Effector memory CD8-positive, alpha-beta T cell (primary cell): ENCODE measurements at places on chromosomes 4 and X.

- no peak for DNase-seq
Measured at GRCh38 chr4:104022226-104022625, 302.4 kb upstream of the TACR3 start.

GRCh38 chrX:2183193-2183725, 317.5 kb downstream of the DHRSX start:
- no peak for DNase-seq

DNA sequence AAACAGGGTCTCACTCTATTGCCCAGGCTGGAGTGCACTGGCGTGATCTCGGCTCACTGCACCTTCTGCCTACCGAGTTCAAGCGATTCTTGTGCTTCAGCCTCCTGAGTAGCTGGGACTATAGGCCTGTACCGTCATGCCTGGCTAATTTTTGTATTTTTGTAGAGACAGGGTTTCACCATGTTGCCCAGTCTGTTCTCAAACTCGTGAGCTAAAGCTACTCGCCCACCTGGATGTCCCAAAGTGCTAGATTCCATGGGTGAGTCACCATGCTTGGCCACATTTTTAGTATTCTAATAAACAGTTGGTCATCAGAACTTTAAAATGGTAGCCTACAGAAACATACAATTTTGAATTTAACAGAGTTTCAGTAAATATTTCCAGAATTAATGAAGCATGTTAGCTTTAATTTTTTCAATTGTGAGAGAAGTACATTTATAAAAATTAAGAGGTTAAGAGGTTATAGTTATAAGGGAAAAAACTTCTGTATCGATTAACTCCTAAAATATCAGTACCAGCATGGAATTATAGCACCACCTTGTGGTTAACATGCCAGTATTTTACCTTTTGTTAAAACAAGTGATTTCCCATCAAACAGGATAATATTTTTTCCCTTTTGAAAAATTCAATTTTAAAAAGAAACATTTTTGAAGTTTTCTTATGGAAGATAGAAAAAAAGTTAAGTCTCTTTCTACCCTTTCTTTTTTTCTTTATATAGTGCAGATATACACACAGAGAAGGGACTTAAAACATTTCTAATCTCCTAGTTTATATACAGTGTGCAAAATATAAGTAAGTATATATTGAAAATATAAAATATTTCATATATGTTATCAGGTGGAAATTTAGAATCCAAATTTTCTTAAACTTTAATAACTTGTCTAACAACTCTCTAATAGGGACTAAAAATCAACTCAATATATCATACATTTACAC, 35.4 kb downstream of the CEP44 start:
- DNase-seq, result no peak

DNA sequence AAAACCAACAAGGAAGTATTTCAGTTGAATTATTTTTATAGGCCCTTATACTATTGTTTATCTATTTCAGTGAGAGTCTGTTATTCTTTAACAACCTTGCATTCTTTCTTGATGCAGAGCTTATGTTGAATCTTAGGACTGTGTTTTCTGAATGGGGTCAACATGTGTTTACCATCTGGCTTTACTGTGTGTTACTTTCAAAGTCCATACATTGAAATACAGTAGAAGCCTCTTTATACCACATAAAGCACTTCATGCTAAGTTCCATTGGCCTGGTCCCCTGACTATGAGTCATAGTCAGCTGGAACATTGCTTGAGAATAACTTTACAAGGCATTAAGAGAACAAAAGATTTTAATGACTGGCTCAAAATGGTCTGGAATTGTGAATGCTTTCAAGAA, 152.6 kb downstream of the GASK1B start:
- no peak for DNase-seq

DNA sequence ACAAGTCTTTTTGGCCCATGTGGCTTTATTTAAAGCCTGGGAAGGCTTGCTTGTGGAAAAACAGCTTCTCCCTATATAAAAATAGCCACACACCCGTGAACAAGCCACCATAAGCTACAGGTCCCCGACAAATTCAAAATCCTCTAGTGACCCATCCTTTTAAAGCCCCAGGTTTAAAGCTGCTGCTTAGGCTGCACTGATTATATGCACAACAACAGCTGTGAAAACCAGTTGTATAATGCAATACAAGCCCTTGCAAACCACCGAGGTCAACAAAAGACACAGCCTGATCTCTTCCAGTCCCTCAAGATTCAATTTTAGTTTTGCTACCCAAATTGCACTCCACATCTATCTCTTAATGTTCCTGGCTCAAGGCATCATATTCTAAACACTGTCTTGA, 186.0 kb upstream of the WDFY3 start:
- no peak for DNase-seq

GRCh38 chr4:45122406-45122805, 396.1 kb upstream of the GNPDA2 start:
- no peak for DNase-seq

- DNase-seq, result no peak
Measured at GRCh38 chr4:74308215-74308614, at the start of gene EPGN. TSS of gene EPGN (plus strand) at chr4:74308470. CDS start at chr4:74308534, 64 bp downstream.

DNA sequence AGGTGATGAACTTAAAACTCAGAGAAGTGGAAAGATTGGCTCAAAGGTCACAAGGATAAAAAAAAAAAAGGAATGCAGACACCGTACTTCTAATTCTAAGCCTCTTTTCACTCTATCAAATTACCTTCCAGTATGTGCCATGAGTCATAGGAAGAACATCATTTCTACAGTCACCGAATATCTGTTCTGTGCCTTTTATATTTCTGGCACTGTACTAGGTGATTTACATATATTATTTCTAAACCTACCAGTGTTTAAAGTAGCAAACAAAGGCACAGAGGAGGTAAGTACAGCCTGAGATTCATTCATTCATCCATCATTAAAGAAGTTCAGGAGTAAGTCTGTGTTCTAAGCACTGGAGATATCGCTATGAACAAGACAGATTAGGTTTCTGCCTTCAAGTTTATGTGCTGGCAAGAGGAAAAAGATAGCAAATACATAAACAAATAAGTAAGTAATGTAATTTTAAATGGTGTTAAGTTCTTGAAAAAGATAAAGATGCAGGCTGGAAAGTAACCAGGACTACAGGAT, 65.3 kb downstream of the PALLD start:
- no peak for DNase-seq

DNA sequence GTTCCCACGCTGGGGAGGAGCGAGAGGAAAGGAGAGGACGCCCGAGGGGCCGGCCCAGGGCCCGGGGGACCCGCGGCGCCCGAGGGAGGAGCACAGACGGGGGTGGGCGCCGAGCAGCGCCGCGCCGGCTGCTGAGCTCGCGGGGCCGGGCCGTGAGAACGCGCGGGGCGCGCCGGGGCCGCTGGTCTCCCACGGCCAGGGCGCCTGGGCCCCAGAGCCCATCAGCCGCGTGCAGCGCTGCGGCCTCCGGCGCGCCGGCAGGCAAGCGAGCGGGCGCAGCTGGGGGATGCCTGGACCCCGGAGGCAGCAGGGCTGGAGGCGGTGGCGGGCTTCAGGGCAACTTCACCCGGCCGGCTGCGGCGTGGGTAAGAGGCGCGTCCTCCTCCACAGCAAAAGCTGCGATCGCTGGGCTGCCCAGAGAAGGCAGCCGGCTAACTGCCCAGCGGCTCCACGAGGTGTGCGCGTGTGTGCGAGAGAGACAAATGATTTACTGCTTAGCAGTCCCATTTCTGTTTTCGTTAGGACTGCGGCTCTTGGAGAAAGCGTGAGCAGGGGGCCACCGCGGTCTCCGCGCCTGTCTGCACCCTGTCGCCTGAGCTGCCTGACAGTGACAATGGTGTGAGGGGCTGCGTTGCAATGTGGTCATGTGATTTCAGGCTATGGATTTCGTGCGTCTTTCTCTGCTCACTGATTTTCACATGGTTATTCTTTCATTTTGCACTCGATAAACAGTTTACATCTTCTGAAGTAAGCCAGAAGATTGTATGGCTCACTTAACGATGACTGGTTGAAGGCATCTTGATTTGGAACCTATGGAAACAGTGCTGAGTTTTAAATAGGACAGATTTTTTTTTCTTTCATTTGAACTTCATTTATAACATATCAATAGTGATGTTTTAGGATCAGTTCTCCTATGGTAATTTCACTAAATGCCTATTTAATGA, 1.2 kb downstream of the GUCY1A1 start:
- DNase-seq, result no peak

GRCh38 chr4:146283758-146284651, 69.7 kb downstream of the REELD1 start:
- no peak for DNase-seq

GRCh38 chrX:50971395-50971794, 60.9 kb downstream of the BMP15 start:
- no peak for DNase-seq

- DNase-seq, result no peak
Measured at GRCh38 chrX:140495739-140496138, 9.1 kb downstream of the SOX3 start.

DNA sequence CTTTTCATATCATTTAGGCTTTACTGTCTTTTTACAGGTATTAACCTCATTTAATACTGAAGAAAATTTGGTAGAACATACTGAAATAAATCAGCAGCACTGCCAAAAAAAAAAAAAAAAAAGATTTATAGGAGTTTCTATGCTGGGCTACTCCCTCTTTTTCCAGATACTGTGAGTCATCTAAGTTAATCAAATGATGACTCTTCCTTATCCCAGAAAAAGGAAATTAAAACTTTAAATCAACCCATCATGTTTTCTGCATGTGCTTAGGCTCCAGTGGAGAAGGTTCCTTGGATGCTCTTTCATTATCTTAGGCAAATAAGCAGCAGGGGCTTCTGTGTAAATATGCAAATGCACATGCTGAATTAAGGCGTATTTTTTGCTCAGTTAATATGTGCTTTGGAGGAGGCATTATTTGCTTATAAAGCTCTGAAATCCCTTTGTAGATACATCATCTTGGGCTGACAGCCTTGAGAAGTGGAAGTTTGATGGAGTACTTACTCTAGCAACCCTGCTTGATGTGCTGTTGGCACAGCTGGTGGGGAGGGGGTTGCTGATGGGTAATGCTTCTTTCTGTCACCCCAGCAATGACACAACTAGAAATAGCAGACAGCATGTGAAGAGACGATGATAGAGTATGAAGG, 136.1 kb downstream of the C4orf33 start:
- no peak for DNase-seq

- no peak for DNase-seq
Measured at GRCh38 chr4:145769450-145770037, 89.6 kb downstream of the C4orf51 start.

- no peak for DNase-seq
Measured at GRCh38 chr4:102334624-102335023, 10.7 kb downstream of the SLC39A8 start.

GRCh38 chr4:110268352-110268751, 69.9 kb upstream of the ELOVL6 start:
- DNase-seq, result no peak

- DNase-seq, result no peak
Measured at GRCh38 chr4:20520901-20521300, 179.4 kb upstream of the PACRGL start.

DNA sequence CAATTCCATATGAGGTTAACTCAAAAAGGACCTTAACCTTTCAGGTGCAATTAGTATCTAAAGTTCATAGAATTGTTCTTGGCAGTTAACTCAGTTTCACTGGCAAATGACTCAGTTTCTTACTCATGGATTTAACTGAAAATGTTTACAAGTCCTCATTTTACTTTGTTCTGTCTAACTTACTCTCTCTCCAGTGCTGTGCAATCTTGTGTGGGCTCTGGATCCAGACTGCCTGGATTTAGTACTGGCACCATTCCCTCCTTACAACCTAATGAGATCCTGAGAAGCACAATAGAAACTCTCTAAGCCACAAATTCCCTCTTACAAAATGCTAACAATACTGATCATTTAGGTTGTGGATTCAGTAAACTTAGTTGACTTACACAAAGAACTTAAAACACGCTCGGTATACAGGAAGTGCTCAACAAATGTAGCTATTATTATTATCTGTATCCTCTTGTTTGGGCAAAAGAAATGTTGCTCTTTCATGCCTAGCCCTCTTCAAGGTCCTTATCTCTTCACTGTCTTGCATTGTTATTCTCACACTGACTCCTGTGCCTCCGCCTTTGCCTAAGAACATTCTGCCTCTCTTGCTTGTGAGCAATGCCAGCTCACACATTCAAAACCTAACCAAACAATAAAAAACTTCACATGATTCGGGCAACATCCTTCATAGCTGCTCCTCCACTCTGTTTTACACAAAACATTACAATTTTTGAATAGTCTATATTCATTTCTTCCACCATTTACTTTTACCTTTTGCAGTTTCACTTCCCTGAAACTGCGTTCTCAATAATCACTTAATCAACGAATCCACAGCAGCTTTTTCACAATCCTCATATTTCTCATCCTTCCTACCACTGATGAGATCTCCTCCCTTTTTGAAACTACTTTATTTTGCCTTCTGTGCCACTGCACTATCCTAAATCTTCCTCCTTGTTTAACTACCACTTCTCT, 91.8 kb downstream of the PDE5A start:
- no peak for DNase-seq

DNA sequence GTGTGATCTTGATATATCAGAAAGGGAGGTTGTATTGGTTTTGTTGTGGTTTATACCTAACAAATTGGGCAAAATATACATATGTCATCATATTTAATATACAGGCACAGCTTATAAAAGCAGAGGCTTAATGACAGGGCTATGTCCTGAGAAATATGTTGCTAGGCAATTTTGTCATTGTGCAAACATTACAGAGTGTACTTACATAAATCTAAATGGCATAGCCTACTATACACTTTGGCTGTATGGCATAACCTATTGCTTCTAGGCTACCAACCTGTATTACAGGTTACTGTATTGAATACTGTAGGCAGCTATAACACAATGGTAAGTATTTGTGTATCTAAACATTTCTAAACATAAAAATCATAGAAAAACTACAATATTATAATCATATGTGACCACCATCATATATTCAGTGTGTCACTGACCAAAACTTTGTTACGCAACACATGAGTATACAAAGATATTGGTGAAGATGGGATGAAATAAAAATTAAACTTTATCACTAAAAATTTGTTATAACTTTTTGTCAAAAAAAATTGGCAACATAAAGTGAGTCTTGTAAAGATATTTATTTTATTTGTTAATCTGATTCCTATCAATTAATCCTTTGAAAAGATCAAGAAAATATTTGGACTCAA, 414.0 kb upstream of the HS3ST1 start:
- DNase-seq, result no peak

DNA sequence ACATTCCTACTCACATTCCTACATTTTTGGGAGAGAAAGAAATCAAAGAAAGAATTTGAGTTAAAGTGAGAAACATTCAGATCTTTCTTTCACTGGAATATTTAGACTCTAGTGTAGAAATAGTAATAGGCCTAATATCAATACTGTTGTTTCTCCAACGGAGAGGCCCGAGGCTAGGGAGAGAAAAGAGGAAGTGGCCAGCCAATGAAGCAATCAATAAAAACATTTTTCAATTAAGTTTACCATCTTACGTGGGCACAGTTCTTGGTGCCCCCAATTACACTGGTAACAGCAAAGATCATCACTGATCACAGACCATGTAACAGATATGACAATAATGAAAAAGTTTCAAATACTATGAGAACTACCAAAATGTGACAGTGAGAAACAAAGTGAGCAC, 281.4 kb downstream of the GPM6A start:
- DNase-seq, result no peak

DNA sequence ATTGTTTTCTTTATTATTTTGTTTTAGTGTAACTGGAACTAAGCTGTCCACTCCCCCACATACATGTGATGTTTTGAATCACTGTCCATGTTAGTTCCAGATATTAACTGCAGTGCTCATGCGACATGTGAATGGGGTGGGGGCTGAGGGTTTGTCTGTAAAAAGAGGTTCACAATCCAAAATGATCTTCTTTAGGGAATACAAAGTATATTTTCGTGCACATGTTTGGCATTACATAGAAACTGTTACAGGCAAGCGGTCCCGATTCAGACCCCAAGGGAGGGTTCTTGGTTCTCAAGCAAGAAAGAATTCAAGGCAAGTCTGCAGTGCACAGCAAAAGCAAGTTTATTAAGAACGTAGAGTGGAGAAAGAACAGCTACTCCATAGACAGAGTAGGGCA, 296.5 kb upstream of the CLNK start:
- DNase-seq, result no peak
